HT-29 (cell line): ENCODE measurements at places on chromosomes 6 and 20. TPM values are rescaled to one million over a fixed set of nuclear protein-coding genes. Genes with fewer than 3 reads are reported as not detected.

GRCh38 chr20:63178446-63178820, 37.5 kb downstream of the YTHDF1 start:
- DNase-seq = no peak

DNA sequence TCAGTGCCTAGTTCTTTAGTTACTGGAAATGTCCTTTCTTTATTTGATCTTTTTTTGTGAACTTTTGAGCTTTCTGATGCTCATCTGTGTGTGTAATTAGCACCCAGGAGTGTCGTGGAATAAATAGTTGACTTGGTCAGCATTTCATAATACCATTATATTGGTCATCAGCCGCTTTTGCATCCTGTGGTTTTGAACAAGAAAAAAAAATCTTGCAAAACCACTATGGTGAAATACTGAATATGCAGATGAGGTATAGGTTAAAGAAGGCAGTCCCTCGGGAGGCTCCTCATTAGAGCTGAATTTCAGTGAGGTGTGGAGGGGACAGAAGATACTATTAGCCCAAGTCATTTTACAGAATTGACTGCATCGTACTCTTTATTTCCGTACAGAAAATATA, 90.1 kb downstream of the FOXO3 start:
- no peak for DNase-seq

GRCh38 chr6:27414996-27415395, 26.4 kb downstream of the ZNF391 start:
- DNase-seq = no peak

DNA sequence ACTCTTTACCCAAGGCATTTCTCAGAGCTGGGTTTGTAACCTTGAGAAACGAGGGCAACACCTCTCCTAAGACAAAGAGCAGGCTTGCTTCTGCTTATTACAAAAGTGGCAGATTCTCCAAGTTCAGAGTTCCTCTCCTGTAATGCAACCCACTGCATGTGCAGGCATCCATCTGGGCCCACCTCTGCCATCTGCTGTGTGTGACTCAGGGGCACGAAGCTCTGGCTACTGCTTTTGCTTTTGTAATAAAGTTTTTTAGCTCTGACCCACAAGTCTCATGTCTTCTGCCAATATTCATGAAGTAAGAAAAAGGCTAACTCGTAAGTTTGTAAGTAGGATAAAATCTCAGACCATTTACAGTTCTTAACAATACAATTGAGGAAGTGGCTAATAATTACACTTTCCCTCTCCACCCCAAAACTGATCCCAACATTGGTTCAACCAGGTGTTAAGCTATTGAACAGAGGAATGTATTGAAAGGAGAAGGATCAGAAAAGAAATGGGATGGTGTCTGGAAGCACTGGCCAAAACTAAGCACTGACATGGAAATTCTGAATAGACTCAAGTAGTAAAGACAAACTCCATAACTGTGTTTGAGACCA, 51.7 kb upstream of the SMLR1 start:
- no peak for DNase-seq

DNA sequence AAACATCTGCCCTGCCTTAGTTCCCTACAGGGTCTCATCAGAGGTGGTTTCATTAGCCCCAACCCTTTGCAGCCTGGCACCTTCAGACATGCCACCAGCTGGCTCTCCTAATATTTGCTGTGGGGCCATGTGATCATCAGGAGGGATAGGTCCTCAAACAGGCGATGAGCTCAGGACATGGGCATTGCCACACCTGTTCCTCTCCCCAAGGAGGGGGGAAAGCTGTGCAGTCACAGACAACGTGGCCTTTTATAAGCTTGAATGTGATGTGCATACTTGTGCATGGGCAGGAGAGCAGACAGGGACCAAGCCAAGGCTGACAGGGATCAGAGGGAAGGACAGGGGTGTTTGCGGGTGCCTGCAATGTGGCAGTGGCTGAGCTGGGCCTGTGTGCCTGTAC, 78.8 kb upstream of the ZNFX1 start:
- DNase-seq = no peak

DNA sequence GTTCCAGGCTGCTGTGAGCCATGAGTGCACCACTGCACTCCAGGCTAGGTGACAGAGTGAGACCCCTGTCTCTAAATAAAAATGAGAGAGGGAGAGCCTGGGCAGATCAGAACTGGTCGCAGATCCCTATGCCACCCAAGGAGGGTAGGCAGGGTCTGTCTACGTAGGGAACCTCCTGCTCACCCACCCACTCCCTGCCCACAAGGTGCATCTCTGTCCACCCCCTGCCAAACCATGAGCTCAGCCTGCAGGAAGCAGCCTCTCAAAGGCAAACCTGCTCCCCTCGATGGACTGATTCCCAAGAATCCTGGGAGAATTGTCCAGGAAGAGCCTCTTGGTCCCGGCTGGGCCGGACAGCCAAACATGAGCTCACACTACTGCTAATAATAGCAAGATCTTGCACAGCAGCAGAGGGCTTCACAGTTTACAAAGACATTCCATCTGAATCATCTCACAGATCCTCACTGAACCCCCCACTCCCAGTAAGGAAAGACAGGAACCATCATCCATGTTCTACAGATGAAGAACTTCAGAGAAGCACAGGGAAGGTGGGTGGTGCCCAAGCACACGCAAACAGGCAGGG, 27.8 kb upstream of the TLDC2 start:
- DNase-seq = no peak

- DNase-seq = no peak
Observed at GRCh38 chr20:57108742-57109570, 157.5 kb downstream of the BMP7 start.

- no peak for DNase-seq
Observed at GRCh38 chr6:24105191-24105590, 20.8 kb upstream of the NRSN1 start.

GRCh38 chr20:49685161-49685601, 28.5 kb downstream of the B4GALT5 start:
- no peak for DNase-seq

The TMEM170B gene
- 0.42 and 0.56 TPM in 2 replicates for total RNA-seq

The OXT gene
- not detected in 2 replicates for total RNA-seq

The ZSCAN16 gene
- total RNA-seq = 4.5 and 5.8 TPM in 2 replicates

The GMEB2 gene
- 42.5 and 43.6 TPM in 2 replicates for total RNA-seq

The ME1 gene
- total RNA-seq = 8.9 and 10.5 TPM in 2 replicates
